GM19239 (cell line): ENCODE measurements at places on chromosomes 16 and 17.

DNA sequence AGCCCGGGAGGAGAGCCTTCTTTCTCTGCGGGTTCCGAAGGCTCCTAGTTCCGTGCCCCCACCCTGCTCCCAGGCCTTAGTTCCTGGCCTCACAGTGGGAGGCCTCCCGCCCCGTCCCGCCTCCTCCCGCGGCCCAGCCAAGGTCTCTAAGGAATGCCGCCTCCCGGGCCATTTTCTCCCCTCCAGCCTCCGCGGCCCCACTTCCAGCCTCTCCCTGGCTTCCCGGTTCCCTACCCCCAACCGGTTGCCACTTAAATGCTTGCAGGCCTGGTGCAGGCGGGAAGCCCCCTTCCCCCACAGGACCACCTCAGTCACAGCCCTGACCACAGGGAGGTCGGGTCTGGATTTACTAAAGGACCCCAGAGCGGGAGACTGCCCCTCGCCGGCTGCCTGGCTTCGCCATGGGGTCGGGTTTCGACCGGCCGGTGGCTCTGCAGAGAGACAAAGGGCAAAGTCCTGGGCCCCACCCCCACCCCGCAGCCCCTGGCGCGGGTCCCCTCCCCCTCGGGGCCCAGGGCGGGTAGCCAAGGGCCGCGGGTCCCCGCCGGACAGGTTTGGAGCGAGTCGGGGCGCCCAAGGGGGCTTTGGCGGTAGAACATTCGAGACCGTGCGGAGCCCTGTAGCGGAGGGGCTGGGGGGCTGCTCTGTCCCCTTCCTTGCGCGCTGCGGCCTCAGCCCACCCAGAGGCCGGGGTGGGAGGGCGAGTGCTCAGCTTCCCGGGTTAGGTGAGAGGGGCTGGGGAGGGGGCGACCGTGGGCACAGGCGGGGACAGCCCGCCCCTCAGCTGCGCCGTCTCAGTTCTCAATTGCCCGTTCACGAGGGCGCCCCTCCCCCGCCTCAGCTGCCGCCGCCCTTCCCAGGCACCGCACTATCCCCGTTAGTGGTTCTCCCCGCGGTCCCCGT, 16.4 kb downstream of the IGF2BP1 start:
- no peak for DNase-seq

GRCh38 chr17:28033972-28034714, 8.3 kb upstream of the NLK start:
- DNase-seq, result no peak

GRCh38 chr17:12627177-12627629, 38.5 kb upstream of the MYOCD start:
- no peak for DNase-seq

DNA sequence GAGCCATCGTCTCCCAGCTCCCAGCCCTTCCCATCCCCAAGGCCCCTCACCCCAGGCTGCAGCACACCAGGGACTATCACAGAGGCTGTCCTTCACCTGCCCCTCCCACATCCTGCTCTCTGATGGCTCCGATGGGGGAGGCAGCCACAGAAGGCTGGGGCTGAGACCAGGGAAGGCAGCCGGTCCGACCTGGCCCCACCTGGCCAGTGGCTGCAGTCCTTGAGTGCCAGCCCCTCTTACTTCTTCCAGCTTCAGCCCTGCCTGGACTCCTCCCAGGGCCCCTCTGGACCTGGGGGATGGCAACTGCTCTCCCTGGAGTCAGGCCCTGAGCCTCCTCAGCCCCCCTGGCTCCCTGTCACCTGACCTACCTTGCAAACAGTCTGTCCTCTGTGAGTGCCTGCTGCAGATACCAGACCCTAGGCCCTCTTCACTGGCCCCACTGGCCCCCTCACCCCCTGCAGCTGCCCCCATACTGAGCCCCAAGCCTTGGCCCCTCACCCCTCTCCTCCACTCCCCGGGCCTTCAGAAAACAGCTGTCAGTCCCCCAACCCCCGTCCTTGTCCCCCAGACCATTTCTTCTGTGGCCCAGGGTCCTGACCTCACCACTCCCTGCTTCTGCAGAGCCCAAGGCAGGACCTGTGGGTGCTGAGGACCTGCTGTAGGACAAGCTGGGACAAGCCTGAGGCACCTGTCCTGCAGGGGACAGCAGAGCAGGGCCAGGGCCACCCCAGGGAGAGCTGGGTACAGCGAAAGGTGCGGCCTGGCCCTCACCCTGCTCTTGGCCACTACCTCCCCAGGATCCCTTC, 12.6 kb upstream of the SRRM2 start:
- no peak for DNase-seq

- DNase-seq, result no peak
Measured at GRCh38 chr16:260326-260725, 15.4 kb downstream of the RGS11 start.

GRCh38 chr16:11149011-11149616, 106.9 kb downstream of the SOCS1 start:
- no peak for DNase-seq

DNA sequence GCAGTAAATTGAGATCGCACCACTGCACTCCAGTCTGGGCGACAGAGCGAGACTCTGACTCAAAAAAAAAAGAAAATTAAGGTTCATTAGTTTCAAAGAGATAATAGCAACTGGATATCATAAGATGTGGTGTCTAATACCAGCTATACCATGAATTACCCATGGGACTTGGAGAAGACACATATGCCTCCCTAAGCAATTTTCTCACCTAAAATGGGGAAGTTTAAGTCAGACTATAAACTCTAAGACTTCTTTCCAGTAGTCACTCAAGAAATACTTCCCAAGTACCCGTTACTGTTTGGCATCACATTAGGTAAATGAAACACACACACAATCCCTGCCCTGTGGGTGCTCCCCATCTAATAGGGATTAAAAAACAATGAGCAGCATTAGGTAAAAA, 22.6 kb downstream of the SMURF2 start:
- no peak for DNase-seq

- no peak for DNase-seq
Measured at GRCh38 chr17:65536573-65537342, 24.7 kb downstream of the AXIN2 start.

GRCh38 chr17:3983606-3984484, 19.6 kb upstream of the ATP2A3 start:
- DNase-seq, result no peak

DNA sequence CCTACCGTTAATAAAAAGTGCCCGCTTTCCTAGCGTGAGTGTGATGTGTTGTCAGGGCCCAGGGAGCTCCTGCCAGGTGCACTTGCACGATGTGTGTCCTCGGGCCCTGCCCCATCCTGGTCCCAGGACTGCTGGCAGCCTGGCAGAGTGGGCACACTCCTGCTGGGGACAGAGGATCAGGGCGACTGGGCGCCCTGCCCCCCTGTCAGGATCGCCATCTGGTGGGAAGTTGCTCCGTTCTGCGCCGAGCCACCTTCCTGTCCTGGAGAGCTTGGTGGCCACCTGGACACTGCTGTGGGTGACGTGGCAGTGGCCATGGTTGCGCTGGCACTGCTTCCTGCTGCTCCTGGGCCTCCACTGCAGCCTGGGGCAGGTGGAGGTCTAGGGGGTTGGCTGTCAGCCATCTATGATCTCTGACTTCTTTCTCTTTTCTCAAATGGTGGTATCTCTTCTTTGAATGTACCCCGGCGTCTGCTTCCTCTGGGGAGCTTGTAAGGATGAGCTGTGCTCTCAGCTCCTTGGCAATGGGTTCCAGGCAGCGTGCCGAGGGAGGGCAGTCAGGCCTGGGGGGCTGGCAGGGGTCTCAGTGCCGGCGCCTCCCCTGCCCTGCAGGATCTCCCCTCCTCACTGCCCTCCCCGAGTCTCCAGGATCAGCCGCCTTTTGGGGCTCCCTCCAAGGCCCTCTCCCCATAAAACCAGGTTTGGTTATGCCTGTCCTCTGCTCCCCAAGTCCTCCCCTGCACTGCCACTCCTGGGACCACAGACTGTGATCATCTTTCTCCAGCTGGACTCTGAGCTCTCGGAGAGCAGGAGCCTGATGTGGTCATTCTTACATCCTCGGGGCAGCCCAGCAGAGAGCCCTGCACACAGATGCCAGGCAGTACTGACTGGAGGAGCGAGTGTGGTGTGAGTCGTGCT, 76.9 kb downstream of the AMFR start:
- no peak for DNase-seq

- no peak for DNase-seq
Measured at GRCh38 chr17:59617156-59617732, 2.5 kb upstream of the CLTC start.

DNA sequence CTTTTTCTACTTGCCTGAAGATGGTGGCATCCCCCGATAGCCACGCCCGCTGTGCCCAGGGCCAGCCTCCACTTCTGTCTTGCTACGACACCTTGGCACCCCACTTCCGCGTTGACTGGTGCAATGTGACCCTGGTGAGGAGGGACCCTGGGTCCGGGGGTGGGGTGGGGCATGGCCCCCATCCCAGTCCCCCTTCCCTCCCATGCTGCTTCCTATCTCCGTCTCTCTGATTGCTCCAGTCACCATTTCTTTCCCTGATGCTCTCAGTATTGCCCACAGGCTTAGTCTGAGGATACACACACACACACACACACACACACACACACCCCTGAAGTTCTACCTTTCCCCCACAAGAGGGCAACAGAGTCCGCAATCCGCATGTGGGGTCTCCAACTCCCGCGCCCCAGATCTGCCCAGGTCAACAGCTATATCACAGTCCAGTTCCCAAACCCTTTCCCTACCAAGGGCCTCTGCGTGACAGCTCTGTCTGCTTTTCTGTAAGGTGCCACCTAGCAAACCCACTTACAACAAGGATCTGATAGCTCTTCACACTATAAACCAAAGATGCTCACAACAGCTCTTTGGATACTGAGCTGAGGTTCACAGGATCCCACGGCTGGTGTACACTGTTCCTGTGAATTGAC, 3.4 kb downstream of the SGCA start:
- no peak for DNase-seq

- DNase-seq, result no peak
Measured at GRCh38 chr16:17983847-17984639, 352.5 kb downstream of the NPIPA8 start.

- DNase-seq, result no peak
Measured at GRCh38 chr17:39114723-39115122, 36.7 kb downstream of the PLXDC1 start.

DNA sequence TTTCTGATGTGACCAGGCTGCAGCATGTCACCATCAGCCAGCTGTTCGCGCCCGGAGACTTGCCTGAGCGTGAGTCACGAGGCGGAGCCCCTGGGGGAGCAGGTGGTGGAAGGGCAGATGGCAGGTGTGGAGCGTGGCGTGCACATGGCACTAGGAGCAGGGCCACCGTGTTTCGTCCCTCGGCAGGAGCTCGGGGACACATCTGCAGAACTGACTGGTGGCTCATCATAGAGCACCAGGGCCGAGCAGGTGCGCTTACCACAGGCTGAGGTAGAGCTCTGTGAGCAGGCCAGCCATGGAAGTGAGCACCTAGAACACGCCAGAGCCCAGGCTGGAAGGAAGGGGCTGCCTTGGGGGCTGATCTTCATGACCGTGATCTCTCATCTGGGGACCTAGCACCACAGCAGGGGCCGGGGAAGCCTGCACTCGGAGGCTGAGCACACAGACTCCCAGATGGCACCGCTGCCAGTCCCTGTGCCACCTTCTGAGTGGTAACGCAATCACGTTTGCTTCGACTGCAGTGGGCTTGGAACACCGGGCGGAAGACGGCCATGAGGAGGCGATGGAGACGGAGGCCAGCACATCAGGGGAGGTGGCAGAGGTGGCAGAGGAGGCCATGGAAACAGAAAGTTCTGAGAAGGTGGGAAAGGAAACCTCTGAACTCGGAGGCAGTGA, 61.8 kb upstream of the ENDOV start:
- DNase-seq, result no peak

DNA sequence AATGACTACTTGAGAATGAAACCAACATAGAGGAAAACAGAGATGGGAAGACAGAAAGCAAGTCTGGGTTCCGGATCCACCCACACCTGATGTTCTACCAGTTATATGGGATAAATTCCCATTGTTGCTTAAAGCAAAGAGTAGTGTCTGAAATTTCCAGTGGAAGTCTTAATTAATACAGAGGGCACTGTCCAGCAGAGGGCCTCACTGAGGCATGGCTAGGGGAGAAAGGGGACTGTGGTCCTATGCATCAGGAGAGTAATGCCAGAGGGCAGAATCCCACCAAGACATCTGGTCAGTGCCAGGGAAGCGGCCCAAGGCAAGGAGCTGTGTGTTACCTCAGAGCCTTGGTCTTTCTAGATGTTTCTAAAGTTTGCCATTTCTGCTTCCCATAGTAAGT, 7.5 kb upstream of the UMOD start:
- DNase-seq, result no peak

DNA sequence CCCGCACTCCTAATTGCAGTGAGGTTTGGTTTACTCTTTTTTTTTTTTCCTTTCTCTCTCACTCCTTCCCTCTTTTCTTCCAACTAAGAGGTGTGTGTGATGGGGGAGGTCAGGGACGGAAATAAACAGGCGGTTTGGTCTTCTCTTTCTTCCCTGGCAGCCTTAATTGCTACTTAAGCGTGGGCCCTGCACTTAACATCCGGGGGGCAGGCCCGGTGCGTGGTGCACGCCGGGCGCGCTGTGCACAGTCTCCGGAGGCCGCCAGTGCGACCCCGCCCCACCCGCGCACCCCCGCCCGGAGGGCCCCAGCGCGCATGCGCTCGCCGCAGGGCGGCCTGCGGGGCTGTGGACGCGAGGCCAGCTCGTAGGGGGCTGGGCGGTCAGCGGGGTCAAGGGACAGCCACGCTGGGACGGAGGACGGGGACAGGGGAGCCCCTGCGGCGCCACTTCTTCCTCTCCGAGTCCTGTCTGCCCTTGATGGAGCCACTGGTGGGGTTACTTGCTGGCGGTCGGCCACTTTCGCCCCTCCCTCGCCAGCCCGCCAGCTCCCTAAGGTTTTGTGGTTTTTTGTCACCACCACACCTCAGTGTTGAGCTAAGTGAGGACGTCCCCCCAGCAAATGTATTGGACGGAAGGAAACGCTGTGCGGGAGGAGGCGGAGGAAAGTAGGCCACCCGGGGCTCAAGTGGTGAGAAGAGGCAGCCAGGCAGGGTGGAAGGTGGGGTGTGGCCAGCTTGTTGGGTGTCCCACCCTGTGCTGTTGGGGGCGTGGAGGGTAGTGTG, 120.9 kb downstream of the MRM1 start:
- peak; percentile 75 for DNase-seq

DNA sequence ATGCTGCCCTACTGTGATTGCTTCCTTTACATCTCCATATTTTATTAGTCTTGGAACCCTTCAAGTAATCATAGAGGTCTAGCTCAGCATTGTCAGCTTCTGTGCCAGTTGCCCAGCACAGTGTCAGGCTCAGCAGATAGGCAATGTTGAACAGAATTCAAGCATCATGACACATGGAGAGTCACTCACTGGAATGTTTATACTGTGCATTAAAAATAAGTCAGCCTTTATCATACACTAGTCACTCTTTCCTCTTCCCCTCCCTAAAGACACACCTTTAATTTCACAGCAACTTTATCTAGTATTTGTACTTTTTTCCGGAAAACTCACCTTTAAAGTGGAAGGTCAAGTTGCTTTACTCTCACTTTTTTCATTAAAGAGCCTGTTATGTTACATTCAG, 253.8 kb upstream of the CDH11 start:
- no peak for DNase-seq
